ENCODE measurements at places on chromosomes 7 and 10.
A peak's percentile ranks its signal among the peaks of the same experiment; 100 is the strongest.

DNA sequence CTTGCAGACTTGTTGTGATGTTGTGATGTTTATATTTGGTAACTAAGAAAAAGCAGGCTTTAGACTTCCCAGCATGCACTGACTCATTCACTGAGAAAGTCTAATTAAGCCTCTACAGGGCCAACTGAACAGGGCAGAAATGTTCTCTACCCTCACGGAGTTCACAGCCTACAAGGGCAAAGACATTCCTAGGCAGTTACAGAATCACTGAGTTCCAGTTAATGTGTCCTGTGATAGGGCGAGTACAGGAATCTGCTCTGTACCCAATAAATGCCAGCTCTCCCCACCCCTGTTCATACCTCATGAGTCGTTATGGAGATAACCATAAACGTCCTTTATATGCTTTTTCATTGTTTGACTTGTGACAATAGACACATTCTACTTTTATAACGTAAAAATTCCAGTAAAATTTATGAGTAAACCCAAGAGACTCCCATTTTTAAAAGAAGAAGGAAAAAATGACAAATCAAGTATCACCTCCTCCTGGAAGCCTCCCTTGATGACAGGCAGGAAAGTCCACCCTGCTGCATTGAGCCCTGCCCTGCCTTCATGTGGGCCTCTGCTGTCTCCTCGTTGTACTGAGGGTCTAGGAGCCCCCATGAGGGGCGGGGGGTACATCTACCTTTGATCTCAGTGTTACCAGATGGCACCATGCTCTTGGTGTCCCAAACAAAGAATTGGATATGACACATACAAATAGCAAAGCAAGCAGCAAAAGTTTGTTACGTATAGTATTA is 14.3 kb downstream of the MUC12 start:
- no peak for DNase-seq

DNA sequence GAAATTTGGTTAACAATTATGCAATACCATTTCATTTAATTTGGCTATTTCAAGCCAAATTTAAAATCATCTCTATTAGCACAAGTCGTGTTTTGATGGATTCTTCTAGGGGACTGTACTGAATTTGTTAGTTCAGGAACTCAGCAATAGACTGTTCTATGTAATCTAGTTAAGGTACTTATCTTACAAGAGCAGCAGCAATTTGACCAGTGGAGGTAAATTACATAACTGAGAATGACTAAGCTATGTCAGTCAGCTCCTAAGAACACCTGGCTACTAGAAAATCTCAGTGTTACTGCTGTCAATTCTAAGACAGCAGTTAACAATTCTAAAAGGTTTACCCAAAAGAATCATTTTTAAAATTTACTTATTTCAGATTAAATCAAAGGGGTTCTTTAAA is 513.9 kb upstream of the ZWINT start:
- no peak for DNase-seq

DNA sequence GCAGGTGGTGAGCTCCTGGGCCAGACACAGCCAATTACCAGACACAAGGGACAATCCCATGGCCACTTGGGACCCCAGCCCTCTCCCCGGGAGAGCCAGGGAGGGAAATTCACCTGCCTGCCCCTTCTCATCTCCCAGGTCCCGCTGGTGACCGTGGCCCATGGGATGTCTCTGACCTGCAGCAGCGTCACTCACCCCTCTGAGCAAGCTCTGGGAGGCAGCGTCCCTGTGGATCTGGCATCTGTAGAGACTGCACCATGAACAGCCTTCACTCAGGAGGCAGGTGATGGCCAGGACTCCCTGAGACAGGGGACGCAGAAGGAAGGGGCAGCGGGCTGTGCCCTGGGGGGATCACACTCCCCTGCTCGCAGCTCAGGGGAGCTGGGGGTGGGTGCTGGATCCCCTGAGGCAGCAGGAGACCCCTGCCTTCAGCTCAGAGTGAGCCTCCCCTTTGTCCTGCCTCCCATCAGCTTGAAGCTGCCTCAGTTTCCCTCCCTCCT is 90.8 kb downstream of the FOXL3 start:
- DNase-seq = no peak

- DNase-seq = no peak
Measured at GRCh38 chr7:77662869-77663268, 33.4 kb upstream of the RSBN1L start.

DNA sequence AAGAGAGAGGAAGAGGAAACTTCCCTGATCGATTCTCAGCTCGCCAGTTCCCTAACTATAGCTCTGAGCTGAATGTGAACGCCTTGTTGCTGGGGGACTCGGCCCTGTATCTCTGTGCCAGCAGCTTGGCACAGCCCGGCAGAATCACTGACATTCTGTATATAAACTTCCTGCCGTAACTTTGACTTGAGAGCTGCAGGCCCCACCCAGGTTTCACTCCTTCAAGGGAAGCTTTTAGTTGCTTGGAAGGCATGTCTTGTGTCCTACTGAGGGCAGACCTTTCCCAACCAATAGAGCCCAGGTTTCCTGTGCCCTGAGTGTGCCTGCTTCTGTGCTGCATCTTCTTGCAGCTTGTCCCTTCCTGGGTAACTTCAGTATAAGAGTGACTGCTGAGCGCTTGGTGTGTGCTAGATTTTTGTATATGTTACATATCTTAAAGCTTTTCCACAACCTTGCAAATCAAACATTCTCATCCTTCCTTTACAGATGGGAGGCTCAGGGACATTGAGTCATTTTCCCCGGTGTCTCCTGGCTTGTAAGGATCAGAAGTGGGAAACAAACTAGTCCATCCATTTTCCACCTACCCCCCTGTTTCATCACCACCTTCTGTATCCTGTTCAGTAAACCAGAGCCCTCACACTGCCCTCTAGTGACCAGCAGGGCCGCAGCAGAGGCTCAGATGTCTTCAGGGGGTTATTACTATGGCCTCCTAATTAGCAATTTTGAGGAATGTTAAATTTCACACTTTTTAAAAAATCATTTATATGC is 225.2 kb upstream of the PRSS58 start:
- no peak for DNase-seq

DNA sequence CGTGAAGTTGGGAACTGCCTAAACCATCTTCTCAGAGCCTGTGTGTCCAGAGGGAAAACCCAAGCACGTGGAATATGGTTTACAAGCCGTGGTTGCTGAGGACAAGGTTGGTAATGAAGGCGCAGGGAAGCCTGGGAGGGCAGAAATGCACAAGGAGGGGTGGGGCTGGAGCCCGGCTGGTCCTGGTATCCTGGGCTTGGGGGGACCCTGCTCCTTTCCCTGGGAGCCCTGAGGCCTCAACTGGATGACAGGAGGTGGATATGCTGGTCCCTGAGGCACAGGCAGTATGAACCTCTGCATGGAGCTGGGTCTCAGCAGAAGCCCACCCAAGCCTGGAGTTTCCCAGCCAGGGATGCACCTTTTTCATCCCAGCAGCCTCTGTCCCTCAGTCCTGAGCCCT is 80.3 kb upstream of the RET start:
- no peak for DNase-seq

DNA sequence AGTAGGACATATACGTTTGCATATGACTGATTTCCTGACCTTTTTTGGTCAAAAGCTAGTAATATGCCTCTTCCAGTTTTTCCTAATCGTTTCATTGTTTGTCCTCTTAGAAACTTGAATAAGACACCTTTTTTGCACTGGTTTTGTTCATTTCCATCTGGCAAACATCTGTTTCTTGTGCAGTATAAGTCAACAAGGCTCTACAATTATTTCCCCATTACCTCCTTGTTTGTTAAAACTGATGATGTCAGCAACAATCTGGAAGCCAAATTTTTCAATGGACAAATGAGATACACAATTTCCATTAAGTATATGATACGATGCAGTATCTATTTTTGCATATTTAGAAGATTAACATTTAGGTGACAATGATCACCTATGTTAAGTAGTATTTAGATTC is 148.8 kb downstream of the NRBF2 start:
- no peak for DNase-seq

GRCh38 chr7:7566651-7567611 is at the start of gene MIOS:
Gene MIOS, plus strand, starts transcription at chr7:7566884. Its CDS starts 5,592 bp downstream, at chr7:7572476.
- no peak for DNase-seq

GRCh38 chr7:66043681-66044497 is 31.7 kb upstream of the ASL start:
- DNase-seq = no peak

DNA sequence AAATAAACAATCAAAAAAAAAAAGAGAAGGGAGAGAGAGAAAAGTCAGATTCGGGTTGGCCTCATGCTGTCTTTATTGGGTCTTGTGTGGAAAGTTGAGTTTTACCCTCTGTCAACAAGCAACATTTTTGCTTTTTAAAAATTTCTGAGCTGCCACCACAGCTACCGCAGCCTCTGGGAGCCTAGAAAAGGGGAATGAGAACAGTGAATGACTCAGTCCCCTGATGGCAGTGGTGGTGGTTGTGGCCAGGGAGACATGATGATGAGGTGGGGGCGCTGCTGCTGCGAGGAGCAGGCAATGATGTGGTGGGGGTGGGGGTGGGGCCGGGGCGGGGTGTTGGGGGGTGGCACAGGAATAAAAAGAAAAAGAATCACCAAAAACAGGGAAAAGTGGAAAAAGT is 20.0 kb upstream of the CREB3L2 start:
- DNase-seq = no peak

GRCh38 chr7:3318874-3319273 is 17.8 kb downstream of the SDK1 start:
- DNase-seq = no peak

DNA sequence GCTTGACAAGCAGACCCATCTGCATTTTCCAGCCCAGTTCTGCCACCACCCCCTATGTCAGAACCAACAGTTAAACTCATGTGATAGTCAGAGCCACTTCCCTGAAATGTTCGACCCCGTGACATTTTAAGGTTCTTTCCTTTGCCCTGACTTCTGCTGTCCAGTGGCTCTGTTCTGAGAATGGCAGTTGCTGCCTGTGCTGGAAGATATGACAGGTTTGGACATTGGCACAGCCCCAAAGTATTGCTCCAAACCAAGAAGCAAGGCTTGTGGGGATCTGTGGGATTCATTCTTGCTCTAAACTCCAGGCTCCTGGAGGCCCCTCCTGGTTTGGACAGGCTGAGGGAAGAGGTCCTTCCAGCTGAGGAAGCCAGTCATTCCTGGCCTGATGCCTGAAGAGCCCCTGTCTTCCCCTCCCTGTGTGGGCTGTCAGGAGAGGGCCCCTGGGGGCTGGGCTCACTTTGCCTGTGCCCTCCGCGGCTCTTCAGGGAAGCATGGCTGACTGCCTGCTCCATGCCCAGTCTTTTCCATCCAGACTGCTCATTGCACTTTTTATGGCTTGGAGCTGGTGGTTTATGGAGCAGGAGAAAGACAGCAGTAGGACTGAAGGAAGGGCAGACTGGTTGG is 138.0 kb downstream of the CDH23 start:
- DNase-seq = no peak

DNA sequence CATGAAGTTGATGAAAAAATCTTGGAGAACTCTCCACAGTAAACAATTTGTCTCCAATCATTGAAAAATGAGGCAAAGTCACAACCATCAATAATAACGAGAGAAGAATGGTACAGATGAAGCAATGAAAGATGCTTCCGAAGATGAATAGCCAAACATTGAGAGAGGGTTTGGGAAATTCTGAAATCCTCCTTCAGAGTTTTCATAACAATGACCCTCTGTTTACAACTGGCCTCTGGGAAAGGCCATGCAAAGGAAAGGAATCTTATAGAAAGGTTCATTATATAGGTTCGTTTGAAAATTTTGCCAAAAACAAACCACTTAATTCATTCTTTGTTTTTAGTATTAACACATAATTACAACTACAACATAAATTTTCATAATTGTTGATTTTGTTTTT is 166.5 kb downstream of the ABCA13 start:
- no peak for DNase-seq

DNA sequence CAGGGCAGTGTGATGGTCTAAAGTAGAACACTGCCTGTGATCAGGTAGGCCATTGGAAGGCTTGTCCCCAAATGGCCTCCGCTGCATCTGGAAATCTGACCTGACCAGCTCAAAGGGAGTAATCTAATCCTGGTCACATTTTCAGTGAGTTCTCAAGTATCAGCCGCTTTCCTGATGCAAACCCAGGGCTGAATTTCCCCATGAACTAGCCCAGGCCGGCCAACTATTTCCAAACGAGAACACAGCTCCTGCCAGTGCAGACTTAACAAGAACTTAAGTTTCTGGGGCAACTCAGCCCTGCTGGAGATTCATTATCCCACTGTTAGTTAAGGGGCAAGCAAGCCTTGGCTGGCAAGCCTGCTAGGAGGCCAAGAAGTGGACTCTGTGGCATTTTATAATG is 59.6 kb upstream of the FAM180A start:
- no peak for DNase-seq

DNA sequence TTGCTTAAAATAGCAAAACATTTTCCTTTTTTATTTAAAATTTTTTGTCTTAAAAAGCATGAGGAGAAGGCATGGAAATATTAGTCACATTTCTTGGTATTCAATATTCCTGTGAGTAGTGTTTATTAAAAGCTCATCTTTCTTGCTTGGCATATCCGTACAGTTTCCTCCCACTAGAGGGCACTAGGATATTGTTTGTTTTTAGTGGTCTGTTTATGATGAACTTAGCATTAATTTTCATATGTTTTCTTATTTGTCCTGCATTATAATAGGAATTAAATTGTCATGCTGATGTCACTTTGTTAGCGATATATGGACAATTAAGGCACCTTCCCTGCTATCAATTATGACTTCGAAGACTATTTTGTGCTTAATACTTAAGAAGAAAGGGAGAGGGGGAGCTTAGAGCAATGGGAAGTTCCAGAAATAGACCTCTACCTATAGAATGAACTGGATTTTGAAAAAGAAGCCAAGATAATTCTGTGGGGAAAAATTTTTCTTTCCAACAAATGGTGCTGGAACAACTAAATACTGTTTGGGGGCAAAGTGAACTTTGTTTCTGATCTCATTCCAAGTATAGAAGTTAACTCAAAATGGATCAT is 91.0 kb upstream of the STRIP2 start:
- DNase-seq = peak; percentile 45

GRCh38 chr7:41305001-41305400 is 397.9 kb downstream of the INHBA start:
- DNase-seq = no peak

DNA sequence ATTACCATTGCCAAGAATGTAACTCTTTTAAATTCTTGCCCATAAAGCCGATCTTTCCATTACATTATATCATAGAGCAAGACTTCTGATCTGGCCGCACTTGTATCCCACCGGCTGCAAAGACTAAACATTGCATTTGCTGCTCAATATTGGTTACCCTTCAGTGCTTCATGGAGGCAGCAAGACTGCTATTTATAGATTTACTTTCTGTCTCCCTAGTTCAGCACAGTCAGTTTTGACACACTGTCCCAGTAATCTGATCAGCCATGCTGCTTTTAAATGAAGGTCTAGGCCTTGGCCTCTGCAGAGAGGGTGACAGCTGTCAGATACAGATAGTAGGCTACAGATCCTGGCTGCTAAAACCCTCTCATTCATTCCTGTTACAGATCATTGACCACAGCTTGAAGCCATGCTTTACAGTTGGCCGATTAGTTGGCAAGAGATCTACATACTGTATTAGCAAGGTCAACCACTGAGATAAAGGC is 562.6 kb upstream of the GALNT17 start:
- no peak for DNase-seq

- peak; percentile 28 for DNase-seq
Measured at GRCh38 chr10:3323865-3324498, 151.4 kb upstream of the PITRM1 start.

Measured in SK-N-MC (cell line).